Right atrium auricular region (tissue), 2 donors: ENCODE measurements at places on chromosomes 6 and 20.

DNA sequence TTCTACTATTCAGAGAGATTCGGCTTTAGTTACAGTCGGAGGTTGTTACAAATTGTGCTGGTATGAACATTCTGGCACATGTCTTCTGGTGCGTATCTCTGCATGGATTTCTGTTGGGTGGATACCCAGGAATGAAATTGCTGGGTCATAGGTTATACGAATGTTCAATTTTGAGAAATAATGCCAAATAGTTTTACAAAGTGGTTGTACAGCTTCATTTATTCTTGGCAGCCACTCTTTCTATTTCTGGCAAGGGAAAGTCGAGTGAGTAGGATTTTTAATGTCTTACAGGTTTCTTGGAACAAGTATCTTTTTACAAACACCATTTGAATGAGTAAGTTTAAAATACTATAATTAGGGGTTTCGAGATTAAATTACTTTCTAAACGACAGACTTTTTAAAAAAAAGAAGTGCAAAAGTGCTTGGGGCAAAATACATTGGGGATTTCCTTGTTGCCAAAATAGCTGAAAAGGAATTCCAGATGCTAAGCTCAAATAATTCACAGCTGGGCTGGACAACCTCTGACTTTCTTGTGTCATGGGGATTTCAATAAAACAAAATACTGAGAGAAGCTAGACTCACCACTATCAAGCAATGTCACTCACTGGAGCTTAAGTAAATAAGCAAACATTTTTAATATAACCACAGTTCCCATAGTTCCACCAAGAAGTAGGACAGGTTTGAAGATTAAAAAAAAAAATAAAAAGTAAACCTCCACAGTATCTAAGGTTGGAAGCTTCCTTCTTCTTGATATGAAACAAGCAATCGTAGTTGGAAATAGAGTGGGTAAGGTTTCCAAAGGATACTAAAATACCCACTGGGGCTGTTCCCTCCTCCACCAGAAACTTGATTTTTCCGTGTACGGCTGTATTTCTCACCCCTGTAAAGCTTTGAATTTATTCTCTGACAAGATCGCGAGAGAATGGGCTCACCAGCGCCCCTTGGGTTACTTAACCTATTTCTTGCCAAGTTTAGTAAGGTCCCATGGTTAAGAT lies 21.6 kb upstream of the GFOD1 start:
- H3K27me3 ChIP-seq = no peaks in the 10 kb centered on the region
- no peaks in the 10 kb centered on the region for H3K4me1 ChIP-seq
- no peak overlapping the region for H3K4me3 ChIP-seq

GRCh38 chr20:22825076-22825475 lies 210.0 kb upstream of the SSTR4 start:
- H3K36me3 ChIP-seq = no peaks in the 10 kb centered on the region
- no peaks in the 10 kb centered on the region for H3K27me3 ChIP-seq
- H3K4me3 ChIP-seq = no peak overlapping the region
- H3K4me1 ChIP-seq = no peaks in the 10 kb centered on the region
- DNase-seq = no peak

DNA sequence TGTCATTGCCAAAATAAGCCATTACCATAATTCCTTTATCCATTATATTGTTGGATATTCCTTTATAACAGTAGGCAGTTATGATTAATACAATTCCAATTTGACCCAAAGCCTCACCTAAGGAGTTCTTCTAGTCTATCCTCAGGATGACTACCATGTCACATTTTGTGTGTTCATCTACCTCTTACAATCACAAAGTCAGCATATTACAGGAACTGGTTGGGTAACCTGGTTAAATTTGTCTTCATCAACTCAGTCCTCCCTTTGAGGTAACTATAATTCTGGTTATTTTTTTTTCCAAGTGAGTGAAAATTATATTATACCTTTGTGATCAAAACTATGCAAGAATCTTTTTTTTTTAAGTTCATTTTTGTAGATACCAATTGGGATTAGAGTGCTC lies 540.5 kb downstream of the BTBD3 start:
- no peak for DNase-seq
- H3K27ac ChIP-seq = no peak overlapping the region
- H3K36me3 ChIP-seq = no peaks in the 10 kb centered on the region
- no peaks in the 10 kb centered on the region for H3K27me3 ChIP-seq

DNA sequence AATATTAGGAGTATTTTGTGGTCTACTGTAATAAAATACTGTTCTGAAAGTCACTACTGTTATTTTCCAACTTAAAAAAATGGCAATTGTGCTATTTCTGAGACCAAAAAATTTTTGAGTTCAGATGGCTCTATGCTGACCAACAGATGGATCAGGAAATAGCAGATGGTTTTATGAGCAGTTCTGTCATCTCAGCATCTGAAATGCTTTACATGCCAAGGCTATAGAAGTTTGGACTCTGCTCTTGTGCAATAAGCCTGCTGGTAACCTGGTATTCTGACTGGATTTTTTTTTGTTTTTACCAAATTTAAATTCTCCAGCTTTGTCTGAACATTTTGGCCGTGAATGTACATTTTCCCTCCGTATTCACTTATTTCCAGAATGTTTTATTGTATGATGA lies 1127.5 kb downstream of the GRIK2 start:
- H3K27ac ChIP-seq = no peak overlapping the region
- DNase-seq = no peak
- no peak overlapping the region for H3K4me3 ChIP-seq
- no peaks in the 10 kb centered on the region for H3K36me3 ChIP-seq
- no peaks in the 10 kb centered on the region for H3K4me1 ChIP-seq
- no peaks in the 10 kb centered on the region for H3K27me3 ChIP-seq

DNA sequence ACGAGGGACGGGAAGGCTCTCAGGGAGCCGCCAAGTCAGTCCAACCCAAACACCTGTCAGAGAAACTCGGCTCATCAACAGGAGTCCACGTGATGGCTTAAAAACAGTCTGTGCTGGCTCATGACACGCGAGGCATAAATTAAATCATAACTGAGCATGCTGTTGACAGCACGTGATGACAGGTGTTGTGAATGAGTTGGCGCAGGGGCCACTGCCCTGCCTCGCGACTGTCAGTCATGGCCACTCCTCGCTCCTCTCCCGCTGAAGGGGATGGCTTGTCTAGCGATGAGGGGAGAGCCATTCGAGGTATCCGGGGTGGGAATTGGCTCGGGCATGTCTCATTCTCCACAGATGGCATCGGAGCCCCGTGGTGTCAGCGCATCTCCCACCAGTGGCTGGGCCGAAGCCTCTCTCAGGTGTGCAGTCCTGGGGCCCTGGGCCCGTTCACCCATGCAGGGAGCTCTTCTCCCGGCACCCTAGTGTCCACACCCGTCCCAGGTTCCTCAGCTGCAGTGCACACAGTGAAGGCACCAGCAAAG lies 313.3 kb downstream of the BMP7 start:
- no peak overlapping the region for H3K4me3 ChIP-seq
- H3K27me3 ChIP-seq = no peaks in the 10 kb centered on the region
- no peaks in the 10 kb centered on the region for H3K4me1 ChIP-seq
- no peak overlapping the region for H3K27ac ChIP-seq
- no peak for DNase-seq

- no peak overlapping the region for H3K4me3 ChIP-seq
- peaks cover 20% of the 10 kb centered on the region for H3K36me3 ChIP-seq
- no peaks in the 10 kb centered on the region for H3K4me1 ChIP-seq
- DNase-seq = no peak
Measured at GRCh38 chr6:127277878-127278843, 11.5 kb downstream of the RNF146 start.

DNA sequence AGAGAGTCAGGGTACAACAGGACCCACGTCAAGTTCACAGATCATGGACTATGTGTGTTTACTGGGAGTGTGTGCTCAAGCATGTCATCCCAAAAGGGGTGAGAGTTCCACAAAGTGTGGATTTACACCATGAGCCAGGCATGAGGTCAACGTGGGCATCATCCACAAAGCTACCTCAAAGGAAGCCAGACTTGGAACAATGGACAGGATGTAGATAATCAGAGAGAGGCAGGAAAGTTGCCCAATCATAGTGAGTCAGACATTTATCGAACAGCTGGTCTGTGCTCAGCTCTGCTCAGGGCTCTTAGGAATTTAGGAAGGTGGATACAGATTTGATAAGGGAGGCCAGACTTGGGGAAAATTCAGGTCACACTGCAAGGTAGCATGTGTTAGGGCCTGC lies 317.2 kb upstream of the CDYL start:
- peak; percentile 62 for DNase-seq
- H3K36me3 ChIP-seq = no peaks in the 10 kb centered on the region
- H3K4me3 ChIP-seq = no peak overlapping the region
- no peaks in the 10 kb centered on the region for H3K27me3 ChIP-seq

GRCh38 chr20:64133951-64134407 lies 26.6 kb upstream of the NPBWR2 start:
- H3K27ac ChIP-seq = no peak overlapping the region
- no peaks in the 10 kb centered on the region for H3K36me3 ChIP-seq
- H3K4me1 ChIP-seq = no peaks in the 10 kb centered on the region
